ENCODE measurements at places on chromosomes 7 and 10.

- no peak for DNase-seq
These were observed 21.8 kb downstream of the BBIP1 start for GRCh38 chr10:110897184-110897583.

DNA sequence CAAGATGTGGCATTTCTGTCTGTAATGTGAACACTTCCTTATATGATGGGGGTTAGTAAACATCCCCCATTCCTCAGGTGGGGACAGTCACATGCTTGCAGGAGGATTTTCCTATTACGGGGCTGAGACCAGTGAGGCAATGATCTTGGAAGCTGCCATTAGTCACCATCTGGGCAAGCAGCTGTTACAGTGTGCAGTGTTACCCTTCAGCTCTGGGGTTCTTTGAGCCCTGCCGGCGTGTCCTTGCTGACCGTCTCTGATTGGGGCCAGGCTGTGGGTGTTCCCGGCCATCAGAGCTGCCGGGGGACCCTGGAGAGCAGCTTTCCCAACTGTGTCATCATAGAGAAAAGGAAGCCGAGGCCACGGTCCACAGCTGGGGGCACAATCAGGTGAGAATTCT, 126.8 kb upstream of the FAM20C start:
- DNase-seq, result no peak

- no peak for DNase-seq
These were observed 355.9 kb downstream of the SFMBT2 start for GRCh38 chr10:7054915-7055314.

- DNase-seq, result no peak
These were observed at the start of gene MYOZ1 for GRCh38 chr10:73641328-73642060. TSS of gene MYOZ1 (minus strand) at chr10:73641474. CDS start at chr10:73640017, 1,457 bp downstream.

DNA sequence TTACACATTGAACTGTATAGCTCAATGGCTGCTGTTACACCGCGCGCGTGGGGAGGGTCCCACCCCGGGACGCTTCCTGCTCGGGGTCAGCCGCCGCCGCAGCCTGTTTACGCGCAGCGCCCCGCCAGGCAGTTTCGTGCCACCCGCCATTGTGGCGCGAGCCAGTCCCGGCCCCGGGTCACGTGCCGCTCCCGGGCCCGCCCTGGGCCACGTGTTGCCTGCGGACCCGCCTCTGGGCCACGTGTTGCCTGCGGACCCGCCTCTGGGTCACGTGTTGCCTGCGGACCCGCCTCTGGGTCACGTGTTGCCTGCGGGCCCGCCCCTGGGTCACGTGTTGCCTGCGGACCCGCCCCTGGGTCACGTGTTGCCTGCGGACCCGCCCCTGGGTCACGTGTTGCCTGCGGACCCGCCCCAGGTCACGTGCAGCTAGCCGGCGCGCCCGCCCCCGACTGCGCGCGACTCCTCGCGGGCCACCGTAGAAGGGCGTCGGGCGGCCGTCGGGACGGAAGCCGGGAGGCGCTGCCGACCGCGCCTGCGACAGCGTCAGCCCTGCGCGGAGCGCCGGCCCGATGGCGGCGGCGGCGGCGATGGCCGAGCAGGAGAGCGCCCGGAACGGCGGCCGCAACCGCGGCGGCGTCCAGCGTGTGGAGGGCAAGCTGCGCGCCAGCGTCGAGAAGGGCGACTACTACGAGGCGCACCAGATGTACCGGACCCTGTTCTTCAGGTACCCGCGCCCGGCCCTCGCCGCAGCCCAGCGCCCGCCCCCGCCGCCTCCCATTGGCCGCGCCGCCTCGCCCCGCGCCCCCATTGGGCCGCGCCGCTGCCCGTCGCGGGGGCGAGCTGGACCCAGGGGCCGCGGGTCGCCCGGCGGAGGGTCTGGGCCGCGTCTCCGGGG, at the start of gene GET4:
TSS of gene GET4 (plus strand) at position 478 of the 895 bp plus-strand sequence. CDS start at position 570, 92 bp downstream.
- DNase-seq, result peak; percentile 91

DNA sequence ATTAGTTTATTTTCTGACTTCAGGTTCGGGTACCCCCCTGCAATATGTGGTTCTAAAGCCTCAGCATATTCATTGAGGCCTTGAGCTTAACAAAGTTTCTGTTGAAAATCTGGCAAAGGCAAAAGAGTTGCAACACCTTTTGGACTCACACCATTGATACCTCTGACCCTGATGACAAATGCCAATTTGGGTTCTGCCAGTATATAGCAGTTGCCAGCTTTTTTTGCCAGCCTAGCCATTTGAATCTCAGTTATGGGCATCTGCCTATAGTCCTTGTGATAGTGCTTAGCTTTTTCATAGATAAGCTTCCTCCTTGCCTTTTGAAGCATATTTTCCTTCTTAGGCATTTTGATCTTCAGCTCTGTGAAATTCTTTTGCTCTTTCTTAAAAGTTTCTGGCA, 31.9 kb downstream of the LIPJ start:
- no peak for DNase-seq
